ENCODE measurements at places on chromosomes 7 and 10. TPM values are rescaled to one million over a fixed set of nuclear protein-coding genes. Genes with fewer than 3 reads are reported as not detected.

DNA sequence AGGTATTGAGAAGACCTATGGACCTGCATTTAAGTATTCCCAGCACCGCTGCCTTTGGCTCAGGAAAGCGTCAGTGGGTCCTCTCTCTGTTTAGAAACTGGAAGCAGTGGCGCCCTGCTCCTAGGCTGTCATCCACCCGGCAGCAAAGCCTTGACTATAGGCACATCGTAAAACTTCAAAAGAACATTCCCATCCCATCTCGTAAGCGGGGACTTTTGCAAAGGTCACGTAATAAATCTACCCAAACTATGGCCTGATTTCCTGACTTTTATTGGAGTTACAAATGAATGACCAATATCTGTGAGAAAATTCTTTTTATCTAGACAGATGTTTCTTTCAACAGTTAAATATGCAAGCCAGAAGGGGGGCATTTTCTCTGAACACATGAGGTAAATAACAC lies 115.8 kb upstream of the TCERG1L start:
- no peak for DNase-seq

GRCh38 chr7:96734343-96734742 lies 24.7 kb upstream of the SEM1 start:
- DNase-seq = no peak

DNA sequence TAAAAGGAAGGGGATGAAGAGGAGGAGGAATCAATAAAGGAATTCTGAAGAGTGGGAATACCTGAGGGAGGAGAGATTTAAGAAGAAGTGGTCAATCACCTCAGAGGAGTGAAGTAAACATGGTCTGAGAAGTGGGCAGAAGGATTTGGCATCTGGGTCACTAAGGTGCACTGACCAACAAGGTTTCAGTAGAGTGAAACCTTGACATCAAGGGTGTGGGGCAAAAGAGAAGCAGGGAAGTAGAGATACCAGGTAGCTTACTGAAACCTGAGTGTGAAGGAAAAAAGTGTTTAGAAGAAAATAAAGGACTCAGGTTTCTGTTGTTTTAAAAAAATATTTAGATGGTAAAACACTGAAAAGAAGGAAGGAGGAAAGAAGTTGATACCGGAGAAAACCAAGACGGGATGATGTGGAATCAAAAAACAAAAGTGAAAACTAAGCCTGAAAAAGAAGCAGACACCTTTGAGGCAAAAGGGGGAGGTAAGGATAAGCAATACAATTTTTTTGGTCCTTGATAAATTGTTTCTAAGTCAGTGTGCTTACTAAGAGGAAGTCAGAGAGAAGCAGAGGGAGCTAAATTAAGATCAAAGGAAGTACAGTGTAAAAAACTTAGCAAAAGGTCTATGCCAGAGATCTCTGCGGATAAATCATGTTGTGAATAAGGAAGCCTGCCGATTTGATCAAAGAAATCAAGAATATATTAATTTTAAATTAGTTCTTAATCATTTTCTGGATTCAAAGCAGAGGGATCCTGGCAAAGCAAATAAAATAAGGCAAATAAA lies 137.2 kb upstream of the GPR22 start:
- DNase-seq = no peak

GRCh38 chr10:93346694-93347093 lies 135.4 kb downstream of the MYOF start:
- DNase-seq = no peak

DNA sequence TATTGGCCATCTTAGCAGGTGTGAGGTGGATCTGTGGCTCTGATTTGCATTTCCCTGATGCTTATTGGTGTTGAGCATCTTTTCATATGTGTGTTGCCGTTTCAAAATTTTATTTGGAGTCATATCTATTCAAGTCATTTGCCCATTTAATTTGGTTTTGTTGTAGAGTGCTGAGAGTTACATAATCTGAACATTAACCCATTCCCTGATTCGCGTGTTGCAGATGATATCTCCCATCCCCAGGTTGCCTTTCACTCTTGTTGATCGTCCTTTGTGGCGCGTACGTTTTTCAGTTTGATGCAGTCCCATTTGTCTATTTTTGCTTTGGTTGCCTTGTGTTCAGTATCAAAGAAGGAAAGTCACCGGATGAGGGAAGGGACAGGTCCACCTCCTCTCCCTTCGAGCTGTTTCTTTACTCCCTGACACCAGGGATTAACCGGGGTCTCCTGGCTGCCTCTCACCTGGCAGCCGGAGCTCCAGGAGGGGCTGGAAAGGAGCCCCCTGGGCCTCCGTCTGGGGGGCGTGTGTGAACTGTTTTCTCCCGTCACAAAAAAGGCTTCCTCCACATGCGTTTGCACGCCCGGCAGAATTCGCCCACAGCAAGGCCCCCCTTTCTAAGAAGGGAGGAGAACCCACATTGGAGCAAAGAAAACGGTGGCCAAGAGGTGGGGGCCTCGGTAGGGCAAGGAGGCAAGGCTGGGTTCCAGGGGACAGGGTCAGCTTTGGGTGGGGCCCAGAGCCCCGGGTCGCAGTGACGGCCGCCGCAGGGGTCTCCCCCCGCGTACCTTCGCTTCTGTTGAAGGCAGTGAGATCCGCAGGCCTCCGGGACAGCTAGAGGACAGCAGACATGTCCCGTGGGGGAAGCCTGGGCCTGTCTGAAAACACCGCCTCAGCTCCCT lies 8.3 kb downstream of the MNX1 start:
- no peak for DNase-seq

- DNase-seq = no peak
Measured at GRCh38 chr10:4658777-4659176, 167.2 kb upstream of the AKR1E2 start.

DNA sequence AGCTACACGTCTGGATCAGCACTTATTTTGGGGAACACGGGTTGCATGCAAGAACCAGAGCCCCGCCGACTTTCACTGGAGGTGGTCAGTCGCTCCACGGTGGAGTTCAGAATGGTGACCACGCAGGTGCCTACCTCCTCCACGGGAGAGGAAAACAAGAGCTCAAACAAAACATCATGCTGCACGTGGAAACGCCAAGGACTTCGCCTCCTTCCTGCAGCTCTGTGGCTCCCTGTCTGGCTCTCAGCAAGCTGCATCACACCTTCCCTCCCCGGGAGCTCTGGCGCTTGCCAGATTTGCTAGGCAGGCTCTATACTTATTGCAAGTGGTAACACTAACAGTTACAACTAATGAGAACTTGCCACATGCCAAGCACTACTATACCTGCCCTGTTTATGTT lies 26.0 kb downstream of the GSDME start:
- no peak for DNase-seq

- DNase-seq = no peak
Measured at GRCh38 chr10:127757033-127757432, 20.0 kb downstream of the FOXI2 start.

DNA sequence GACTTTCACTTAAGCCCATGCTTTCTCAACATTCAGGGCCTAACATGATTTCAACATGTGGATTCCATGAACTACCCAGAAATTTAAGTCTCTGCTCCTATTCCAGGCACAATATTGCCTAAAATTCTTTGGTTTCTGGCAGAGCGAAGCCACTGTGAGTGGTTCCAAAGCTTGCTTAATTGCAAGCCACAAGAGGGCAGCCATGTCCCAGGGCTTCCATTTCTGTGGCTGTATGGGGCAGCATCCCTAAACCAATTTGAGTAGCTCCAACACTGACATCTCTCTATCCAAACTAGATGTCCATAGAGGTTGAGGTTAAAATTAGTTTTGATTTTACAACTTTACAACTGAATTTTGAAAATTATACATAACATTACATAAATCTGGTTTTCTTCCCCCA lies 56.3 kb upstream of the MDFIC start:
- no peak for DNase-seq

DNA sequence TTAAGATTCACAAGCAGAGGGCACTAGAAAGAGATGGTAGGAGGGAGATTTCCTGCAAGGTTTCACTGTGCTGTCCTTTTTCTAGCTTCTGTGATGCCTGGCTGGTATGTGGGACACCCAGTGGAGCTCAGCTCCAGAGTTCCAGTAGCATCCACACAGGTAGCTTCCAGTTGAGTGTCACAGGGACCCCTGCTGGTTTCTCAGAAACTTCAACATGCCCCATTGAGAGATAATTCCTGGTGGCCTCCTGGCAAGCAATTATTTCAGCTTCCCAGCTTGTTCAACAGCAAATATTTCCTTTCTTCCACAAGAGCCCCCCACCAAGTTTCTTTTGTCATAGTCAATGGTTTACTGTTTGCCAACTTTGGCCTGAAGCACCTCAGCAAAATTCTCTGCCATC lies 858.7 kb downstream of the REEP3 start:
- no peak for DNase-seq

- no peak for DNase-seq
Measured at GRCh38 chr10:102832987-102833386, 4.2 kb downstream of the CYP17A1 start.

GRCh38 chr7:34417781-34418180 lies 240.2 kb upstream of the NPSR1 start:
- no peak for DNase-seq

DNA sequence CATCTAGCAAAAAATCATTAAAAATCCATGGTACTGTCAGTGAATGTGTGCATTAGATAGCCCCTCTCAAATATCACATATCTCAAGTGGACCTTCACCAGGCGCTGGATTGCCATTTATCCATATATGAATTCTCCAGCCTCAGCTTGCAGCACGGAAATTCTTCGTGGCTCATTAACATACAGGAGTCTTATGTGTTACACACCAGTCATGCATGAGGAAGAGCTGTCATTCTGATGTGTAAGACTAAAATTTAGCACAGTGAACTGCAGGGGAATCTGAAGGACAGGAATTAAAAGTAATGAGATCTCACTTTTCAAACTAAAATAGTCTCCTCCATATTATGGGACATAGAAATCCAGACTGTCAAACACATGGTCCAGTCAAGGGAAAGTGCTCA lies 542.4 kb upstream of the DPP6 start:
- DNase-seq = no peak

- DNase-seq = no peak
Measured at GRCh38 chr7:145784809-145785780, 331.5 kb upstream of the CNTNAP2 start.

DNA sequence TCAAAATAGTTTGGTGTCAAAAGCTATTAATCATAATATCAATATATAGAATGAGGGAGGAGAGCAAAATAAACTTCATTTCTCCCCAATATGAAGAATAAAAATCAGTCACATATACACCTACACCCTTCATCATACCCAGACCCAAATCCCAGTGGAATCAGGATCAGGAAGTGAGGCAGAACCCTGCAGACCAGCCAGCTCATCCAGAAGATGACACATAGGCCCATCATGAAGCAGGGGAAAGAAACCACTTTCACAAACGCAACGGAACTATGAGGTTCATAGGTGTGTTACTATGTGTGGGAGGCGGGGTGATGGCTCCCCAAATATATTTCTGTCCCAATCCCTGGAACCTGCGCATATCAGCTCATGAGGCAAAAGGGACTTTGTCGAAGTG lies 89.0 kb downstream of the RSU1 start:
- DNase-seq = no peak

GRCh38 chr7:25358926-25359325 lies 130.6 kb upstream of the NPVF start:
- no peak for DNase-seq

- no peak for DNase-seq
Measured at GRCh38 chr10:49076741-49077521, 38.4 kb downstream of the VSTM4 start.

DNA sequence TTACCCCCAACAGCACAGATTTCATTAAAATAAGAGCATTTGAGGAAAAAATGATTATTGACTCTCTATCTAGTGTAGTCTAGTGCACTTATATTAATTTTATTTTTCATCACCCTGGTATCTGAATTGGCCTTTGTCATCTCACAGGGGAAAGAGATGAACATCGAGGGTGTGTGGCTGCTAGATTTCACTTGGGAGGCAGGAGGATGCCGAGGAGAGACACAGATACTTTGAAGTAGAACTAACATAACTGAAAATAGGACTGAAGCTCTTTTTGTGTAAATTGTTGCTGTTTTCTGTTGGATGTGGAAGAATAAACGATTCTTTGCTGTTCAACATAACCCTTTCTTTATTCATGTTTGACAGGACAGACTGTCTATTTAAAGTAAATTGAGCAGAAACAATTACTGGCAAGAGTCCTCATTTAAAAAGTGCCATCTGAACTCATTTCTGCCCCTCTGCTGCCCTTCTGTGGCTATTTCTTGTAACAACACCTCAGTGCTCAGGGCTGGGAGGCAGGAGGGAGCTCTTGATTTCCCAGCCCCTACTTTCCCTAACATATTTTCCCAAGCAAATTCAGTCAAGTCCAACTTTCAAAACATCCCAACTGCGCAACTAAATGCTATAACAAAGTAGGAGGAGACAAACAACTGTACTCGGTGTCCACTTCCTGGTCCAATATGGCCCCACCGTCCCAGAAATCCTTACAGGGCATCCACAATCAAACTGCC lies 15.6 kb downstream of the LYZL1 start:
- no peak for DNase-seq

DNA sequence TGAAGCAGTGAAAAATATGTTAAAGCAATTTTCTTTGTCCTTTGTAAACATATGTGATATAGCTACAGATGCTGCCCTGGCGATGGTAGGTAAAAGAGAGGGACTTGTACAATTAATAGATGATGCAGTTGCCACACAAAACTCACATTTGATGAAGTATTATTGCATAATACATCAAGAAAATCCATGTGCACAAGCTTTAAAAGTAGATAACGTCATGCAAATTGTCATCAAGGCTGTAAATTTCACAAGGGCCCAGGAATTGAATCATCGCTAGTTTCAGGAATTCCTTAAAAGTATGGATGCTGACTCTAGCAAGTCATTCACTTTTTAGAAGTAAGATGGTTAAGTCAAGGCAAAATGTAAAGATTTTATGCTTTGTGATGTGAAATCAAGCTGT lies 10.0 kb downstream of the CYP3A5 start:
- no peak for DNase-seq

The CYP3A7 gene
- total RNA-seq = 0.49 TPM

The CFAP70 gene
- total RNA-seq = 12.9 TPM

The FLNC gene
- 4.5 TPM for total RNA-seq

The ERVW-1 gene
- not detected for total RNA-seq

The ZNF727 gene
- total RNA-seq = 2.8 TPM

The MGAM2 gene
- total RNA-seq = 0.11 TPM

The PTF1A gene
- not detected for total RNA-seq

The C10orf105 gene
- total RNA-seq = not detected

The PGAM2 gene
- not detected for total RNA-seq

The ZYX gene
- total RNA-seq = 73.0 TPM

Data from suprapubic skin (tissue), 4 donors.